ENCODE measurements at places on chromosomes 3 and 15.

- no peak for DNase-seq
Observed at GRCh38 chr15:78715434-78715833, 74.4 kb upstream of the CHRNB4 start.

DNA sequence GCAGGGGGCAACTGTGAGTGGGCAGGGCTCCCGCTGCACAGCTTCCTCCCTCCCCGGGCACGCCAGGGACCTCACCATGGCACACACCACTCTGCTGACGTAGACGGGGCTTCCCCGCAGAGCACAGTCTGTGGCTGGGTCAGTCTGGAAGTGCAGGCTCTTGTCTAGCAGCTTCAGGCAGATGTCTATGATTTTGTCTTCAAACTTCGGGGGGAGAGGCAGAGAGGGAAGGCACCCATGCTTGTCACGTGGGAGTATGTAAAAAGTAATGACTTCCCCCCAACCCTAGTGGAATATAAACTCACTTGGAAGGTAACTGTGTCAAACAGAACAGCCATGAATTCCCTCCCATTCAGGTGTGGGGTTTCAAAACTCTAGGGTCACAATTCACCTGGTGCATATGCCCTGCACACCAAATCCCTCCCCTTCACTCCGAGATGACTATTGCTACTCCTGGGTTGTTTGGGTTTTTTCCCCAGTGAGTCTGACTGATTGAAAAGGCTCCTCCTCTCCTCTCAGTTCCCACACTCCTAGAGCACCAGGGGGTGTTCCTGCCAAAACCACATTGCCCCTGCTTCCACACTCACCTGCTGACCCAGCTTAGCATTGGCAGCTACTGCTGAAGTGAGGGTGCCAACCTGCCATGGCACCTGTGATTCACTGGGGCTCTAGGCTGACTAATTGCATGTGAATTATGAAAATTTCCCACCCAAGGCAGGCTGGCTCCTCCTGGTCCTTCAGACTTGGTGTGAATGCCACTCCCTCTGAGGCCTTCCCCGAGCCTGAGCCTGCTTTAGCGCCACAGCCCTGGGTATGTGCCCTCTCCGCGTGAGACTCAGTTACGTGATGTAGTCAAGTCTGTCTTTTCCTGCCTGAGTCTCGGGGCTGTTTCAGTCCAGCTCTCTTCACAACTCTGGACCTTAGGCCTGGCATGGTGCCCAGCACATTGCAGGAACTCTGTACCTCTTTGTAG lies 13.0 kb downstream of the TGM5 start:
- DNase-seq, result peak; percentile 6

DNA sequence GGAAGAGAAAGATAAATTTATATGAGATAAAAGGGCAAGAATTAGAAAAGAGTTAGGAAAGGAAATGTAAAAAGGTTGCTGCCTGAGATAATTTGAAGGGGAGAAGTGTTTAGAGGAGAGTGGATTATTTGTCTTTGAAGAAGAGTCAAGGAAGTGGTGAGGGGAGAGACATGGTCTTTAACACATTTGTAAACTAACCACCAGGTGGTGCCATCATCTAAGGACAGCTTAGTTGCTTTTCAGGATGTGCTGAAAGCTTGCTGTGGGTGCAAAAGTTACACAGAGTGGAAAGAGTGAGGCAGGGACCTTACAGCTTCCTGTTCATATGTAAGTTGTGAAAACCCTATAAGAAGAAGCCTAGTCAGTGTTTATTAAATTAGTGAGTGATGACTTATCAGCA lies 114.1 kb upstream of the DNAJC19 start:
- DNase-seq, result no peak

DNA sequence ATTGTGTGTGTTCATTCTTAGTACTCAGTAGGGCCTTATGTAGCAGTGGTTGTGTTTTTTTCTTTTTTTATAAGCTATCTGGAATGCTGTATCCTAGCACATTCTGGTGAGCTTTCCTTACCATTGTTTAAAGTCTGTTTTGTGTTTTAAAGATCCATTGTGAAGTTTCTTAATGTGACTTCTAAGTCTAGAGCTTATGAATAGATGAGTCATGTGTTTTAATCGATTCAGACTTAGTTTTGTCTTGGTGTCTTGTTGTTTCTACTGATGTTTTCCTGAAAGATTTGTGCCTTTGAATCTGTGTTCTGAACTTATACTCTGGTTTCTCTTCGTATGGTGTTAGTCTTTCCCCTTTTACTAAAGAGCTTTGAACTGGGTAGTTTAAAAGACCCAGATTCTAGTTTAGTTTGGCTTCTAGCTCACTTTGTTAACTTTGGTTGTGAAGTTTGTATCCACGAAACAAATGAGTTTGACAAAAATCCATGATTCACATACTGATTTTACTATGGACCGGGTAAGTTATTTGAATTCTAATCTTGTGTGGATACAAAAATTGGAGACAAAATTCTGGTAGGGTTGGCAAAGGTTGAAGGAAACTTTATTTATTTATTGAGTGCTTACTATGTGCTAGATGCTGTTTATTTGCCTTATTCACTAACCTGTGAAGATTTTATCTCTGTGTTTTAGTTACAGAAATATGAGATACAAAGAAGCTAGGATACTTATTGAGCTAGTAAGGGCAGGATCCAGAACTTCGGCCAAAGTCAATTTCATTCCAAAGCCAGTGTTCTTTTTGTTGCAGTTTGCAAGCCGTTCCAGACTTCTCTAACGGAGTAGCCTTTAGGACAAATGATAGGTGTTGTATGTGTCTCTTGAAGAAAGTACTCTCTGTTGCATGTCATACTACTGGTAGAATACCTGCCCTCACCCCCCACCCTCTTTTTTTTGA lies 24.8 kb downstream of the AKAP13 start:
- no peak for DNase-seq

DNA sequence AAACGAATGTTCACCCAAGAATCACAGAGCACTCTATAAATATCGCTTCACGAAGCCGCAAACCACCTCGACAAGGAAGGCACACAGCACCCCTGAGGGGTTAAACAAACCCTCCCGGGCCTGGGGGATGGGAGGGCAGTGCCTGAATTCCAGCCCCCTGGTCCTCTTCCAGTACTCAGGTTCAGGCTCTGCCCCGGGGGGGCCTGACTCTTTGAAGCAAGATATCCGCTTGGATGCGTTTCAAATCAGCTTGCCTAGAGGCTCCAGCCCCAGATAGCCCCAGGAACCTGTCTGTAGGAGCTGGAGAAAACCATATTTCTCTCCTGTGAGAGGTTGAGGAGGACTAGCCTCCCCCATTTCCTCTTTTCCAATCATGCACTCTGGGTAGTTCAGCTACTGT lies 194.7 kb downstream of the WNT5A start:
- DNase-seq, result no peak

- DNase-seq, result no peak
Observed at GRCh38 chr3:185896636-185897035, 41.2 kb downstream of the TRA2B start.

DNA sequence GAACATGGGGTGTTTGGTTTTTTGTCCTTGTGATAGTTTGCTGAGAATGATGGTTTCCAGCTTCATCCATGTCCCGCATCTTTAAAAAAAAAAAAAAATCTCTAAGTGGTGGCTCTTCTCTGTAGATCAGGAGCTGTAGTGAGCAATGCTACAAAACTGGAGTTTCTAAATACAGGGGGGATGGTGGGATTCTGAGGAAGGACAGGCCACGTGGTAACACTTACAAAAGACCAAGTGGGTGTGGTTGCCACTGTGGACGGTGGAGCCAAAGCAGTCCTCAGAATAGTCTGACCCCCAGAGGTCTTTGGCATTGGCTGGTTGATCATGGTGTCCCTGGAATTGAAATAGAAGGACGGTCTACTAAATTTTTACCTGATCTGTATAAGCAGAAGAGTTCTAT lies 7.7 kb downstream of the CCRL2 start:
- DNase-seq, result no peak

DNA sequence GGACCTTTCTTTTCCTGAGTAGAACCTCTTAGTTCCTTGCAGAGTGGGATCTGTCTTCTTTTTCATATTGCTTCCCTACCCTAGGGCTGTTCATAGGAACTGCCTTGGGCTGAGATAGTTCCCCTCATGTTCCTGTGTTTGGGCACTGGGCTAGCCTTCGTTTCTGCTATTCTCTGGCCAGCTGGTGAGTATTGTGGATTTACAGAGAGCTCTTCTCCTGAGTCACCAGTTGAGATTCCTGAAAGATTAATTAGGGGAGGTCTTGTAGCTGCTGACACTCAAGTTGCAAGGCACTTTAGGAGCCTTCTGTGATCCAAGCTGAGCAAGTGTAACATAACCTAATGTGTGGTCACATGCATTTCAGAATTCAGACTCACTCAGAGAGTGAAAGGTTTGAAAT lies 30.7 kb downstream of the CHD2 start:
- no peak for DNase-seq
